ENCODE measurements at places on chromosomes 16 and 17.

- DNase-seq: peak; percentile 5
These were observed 69.4 kb upstream of the GCSH start for GRCh38 chr16:81165411-81166097.

DNA sequence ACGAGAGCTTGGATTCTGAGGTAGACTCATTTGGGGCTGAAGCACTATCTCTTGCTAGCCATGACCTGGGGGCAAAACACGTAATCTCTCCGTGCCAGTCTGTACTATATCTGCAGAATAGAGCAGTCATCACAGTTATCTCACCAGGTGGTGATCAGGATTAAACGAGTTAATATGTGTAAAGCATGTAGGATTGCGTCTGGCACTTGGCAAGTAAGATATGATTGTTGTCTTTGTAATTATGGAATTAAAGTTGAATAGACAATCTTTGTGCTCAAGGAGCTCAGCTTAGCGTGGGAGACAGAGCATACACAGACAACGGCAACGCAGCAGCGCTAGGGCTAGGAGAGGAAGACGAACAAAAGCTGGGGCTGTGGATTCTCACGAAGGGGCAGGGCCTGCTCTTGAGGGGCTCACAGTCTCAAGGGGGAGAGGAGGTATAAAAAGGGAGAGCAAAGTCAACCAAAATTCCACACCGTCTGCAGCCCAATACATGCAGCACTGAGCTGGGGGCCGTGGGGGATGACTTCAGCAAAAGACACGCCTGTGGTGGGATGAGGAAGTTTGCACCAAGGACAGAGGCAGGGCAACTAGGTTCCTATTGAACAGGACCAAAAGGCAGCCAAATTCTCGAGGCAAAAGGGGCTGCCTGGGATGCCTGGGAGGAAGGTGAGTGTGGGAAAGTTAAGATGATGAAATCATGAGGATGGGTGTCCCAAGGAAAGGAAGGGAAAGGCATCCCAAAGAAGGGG lies 68.6 kb downstream of the SDK2 start:
- DNase-seq: peak; percentile 23

DNA sequence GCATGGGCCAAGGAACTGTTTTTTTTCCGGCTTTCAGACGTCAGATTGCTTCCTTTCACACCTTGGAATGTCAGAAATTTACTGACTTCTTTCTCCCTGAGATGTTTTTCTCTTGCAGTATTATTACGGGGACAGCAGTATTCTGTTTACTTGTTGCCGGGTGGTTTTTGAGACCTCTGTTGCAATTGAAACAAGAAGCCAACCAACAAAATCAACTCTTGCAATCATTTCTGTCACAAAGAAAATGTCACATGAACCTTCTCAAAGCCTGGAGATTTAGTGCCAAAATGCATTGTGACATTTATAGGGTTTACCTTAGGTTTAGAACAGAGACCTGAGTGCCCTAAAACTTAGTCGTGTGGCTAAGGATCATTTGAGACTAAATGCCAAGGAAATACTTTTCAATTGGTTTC lies 174.3 kb downstream of the MAP2K6 start:
- DNase-seq: no peak

DNA sequence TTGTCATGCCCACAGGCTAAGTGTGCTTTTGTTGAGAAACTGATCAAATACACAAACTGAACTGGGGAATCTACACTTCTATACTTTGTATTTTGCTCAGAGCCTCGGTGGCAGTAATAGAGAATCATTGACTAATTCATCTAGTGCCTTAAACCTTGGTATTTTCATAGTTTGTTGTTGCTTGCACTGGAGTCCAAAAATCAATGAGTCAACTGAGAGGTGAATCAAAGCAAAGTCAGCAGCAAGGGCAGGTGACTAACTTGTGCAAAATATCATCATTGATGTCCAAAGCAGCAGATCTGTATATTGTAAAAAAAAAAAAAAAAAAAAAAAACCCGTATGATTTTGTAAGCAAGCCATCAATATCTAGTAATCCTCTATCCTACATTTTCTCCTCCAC lies 296.4 kb downstream of the MAP2K6 start:
- peak; percentile 21 for DNase-seq

GRCh38 chr16:57871456-57871855 lies 69.2 kb upstream of the KIFC3 start:
- no peak for DNase-seq

DNA sequence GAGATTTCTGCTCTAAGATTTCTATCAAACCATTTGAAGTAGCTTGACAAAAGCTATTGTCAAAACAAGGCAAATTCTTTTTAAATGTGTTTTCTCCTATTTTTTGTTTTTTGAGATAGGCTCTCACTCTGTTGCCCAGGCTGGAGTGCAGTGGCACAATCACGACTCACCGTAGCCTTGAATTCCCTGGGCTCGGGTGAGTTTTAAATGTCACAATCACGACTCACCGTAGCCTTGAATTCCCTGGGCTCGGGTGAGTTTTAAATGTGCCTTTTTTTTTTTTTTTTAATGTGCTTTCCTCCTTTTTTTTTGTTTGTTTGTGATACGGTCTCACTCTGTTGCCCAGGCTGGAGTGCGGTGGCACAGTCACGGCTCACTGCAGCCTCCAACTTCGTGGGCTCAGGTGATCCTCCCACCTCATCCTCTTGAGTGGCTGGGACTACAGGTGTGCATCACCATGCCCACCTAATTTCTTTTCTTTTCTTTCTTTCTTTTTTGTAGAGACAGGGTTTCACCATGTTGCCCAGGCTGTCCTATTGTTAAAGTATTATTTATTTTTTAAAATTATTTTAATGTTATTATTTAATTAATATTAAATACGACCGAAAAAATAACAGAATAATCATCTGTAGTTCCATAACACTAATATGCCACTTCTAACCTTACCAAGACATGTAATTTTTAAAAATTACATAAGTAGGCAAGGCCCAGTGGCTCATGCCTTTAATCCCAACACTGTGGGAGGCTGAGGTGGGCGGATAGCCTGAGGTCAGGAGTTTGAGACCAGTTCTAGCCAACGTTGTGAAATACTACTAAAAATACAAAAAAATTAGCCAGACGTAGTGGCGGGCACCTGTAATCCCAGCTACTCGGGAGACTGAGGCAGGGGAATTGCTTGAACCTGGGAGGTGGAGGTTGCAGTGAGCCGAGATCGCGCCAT lies 69.7 kb upstream of the FA2H start:
- no peak for DNase-seq

- no peak for DNase-seq
These were observed 5.7 kb downstream of the SNX11 start for GRCh38 chr17:48113201-48113676.

DNA sequence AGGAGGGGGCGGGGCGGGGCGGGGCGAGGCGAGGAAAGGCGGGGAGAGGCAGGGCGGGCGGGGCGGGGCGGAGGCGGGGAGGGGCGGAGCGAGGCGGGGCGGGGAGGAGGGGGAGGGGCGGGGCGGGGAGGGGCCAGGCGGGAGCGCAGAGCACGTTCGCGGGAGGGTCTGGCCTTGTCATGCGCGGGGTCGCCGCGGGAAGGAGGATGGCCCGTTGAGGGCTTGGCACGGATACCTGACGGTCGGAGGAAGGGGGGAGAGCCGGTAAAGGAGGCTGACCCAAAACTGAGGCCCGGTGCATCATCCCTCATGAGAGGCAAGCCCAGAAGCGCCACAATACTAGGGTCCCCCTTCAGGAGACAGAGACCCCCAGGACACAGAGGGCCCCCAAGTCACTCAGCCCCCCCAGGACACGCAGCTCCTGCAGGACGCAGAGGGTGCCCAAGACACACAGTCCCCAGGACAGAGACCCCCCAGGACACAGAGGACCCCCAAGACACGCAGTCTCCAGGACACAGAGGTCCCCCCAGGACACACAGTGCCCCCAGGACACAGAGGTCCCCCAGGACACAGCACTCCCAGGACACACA lies 593 bp upstream of the WDR45B start:
- DNase-seq: peak; percentile 30

DNA sequence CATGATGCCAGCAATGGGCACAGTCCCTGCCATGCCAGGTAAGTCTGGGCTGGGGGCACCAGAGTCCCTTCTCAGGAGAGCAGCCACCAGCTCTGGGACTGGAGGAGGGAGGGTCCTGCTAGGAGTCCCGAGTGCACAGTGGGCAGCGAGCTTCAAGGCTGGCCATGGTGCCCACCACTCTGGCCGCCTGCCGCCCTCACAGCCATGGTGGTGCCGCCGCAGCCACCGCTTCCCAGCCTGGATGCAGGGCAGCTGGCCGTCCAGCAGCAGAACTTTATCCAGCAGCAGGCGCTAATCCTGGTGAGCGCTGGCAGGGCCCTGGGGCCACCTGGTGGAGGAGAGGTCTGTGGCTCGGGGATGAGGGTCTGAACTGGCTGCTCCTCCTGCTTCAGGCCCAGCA lies 17.9 kb upstream of the SMIM5 start:
- no peak for DNase-seq

- DNase-seq: no peak
These were observed 65.7 kb downstream of the FBXL20 start for GRCh38 chr17:39335704-39336223.

- DNase-seq: peak; percentile 91
These were observed 998 bp upstream of the SRSF1 start for GRCh38 chr17:58007781-58008706.

DNA sequence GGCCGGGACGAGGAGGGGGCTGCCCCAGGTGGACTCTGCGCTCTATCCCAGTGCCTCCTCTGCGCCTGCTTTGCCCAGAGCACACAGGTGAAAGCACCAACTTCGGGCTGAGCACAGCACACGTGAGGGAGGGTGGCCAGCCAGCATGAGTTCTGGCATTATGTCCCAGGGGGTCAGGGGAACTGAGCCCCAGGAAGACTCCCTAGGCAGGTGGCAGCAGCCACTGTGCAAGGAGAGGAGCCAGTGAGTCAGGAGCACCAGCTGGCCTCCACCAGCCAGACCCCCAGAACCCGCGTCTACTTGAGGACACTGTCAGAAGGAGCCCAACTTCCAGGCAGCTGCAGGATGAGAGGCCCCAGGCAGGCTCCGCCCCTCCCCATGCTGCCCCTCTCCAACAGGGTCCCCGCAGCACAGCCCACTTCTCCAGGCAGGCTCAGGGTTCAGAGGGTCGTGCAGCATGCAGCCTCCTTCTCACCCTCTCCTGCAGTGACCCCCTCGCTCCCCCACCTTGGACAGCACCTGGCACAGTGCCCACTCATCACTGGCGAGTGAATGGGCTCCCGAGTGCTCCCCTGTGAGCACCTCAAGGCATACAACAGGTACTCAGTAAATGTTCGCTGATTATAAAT lies 44.2 kb upstream of the RASD1 start:
- no peak for DNase-seq

Data from NCI-H1417 (cell line).